LHCN-M2 (cell line): ENCODE measurements at places on chromosomes 7 and 10. TPM values are rescaled to one million over a fixed set of nuclear protein-coding genes. Genes with fewer than 3 reads are reported as not detected.

The FZD8 gene
- 4.1 and 4.2 TPM in 2 replicates for total RNA-seq

DNA sequence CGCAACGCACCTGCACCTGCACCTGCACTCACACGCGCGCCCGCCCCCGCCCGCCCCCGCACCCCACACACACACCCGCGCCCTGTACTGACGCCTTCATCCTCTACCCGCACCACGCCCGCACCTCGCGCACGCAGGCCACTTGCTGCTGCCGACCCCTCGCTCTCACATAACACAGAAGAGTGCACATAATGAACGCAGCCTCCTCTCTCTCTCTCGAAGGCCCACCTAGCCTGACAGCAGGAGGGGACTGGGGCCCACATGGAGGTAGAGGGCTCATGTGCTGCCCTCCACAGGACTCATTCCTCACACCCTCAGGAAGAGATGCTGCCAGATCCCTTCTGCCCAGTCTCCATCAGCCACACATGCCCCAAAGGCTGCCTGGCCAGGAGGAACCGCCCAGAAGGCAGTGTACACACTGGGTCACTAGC, 432 bp upstream of the CAMK2B start:
- DNase-seq = no peak

DNA sequence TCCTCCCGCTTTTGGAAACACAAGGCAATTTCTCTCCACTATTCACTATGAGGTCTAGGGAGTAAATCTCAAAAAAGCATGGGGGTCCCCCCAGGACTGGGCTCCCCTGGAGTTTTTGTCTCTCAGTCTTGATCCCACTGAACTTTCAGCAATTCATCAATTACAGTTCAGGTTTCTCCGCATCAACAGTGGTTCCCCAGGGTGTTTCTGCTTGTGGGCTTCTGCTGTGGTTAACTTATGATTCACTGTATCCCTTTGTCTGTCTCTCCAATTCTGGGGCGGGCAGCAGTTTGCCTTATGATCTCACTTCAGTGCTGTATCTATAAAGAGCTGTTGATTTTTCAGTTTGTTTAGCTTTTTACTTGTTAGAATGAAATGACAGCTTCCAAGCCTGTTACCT, 142.6 kb upstream of the CDC14C start:
- DNase-seq = peak; percentile 60

- no peak for DNase-seq
Observed at GRCh38 chr7:158394936-158395335, 192.7 kb downstream of the PTPRN2 start.

- DNase-seq = no peak
Observed at GRCh38 chr7:156092307-156092706, 280.0 kb upstream of the SHH start.

The GOT1 gene
- 20.0 and 22.0 TPM in 2 replicates for total RNA-seq

DNA sequence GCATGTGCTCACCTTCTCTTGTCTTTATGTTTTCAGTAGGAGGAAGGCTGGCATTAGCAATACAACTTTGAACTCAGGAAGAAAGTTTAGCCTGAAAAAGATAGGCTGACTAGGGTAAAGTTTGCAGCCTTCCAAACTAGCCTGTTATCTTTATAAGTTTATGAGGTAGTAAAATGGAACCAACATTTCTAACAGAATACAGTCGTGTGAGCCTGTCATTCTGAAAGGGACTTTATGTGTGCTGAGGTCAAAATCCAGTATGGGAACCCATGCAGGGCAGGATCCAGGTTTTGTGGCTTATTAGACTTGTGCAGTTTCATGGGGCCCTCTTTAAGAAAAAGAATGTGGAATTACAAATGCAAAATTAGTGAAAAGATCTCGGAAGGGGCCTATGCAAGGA, 201.0 kb upstream of the PRPS1L1 start:
- DNase-seq = no peak

- peak; percentile 98 for DNase-seq
Observed at GRCh38 chr10:93235686-93236085, 162.0 kb downstream of the CYP26A1 start.

The MCMBP gene
- 68.0 and 80.1 TPM in 2 replicates for total RNA-seq
